ENCODE measurements at places on chromosomes 1 and 21. TPM values are rescaled to one million over a fixed set of nuclear protein-coding genes. Genes with fewer than 3 reads are reported as not detected.

The RAB3GAP2 gene
- 16.7 TPM for polyA plus RNA-seq

- DNase-seq: peak; percentile 51
These were observed at the start of gene BMP8A for GRCh38 chr1:39491146-39491921. Gene BMP8A (plus strand): TSS chr1:39491636. CDS start chr1:39491992, 356 bp downstream.

DNA sequence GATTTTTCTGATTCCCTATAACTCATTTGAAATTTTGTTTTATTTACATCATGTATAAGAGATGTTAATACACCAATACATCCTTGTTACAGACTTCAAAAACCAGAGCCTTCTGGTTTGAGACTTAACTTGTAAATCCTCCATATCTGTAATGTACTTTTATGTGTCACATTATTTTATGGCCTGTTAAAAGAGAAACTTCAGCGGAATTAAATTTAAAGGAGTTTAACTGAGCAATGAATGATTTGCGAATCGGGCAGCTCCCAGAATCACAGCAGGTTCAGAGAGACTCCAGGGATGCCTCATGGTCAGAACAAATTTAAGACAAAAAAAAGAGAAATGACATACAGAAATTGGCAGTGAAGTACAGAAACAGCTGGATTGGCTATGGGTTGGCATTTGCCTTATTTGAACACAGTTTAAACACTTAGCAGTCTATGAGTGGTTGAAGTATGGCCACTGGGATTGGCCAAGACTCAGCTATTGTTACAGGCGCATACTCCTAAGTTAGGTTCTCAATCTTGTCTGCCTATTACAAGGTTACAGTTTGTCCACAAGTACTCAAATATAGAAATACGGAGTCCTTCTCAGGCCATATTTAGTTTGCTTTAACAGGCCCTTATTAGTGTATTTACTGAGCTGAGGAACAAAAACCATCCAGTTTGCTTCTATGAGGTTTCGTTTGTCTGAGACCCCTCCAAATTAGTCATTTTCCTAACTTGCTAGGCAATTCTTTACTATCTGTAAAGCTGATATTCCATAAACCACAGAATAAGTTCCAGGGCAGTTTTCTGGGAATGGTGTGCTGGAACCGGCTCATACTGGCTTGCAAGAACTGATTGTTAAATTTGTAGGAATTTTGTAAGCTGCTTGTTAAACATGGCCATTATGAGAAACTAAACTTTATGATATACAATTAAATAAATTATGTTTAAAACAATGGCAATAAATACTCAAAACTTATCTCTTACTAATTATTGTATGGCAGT lies 56.2 kb upstream of the WDR26 start:
- DNase-seq: no peak

DNA sequence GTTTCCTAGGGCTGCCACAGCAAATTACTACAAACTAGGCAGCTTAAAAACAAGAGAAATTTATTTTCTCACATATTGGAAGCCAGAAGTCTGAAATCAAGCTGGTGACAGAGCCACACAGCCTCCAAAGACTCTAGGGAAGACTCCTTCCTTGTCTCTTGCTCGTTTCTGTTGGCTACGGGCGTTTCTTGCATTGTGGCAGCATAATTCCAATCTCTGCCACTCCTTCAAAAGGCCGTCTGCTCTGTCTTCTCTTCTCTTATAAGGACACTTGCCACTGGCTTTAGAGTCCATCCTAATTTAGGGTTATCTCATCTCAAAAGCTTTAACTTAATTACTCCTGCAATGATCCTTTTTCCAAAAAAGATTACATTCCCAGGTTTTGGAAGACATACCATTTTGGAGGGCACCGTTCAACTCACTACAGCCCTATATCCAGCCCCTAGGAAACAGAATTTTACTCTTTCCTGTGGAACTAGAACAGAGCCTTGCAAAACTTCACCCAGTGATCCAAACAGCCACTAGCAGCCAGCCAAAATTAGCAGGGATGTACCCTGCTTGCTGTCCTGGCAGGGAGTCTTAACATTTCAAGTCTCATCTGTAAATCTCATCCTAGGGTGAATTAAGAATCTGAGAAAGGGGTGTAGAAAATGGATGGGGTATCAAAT lies 9.2 kb downstream of the STYXL2 start:
- no peak for DNase-seq

DNA sequence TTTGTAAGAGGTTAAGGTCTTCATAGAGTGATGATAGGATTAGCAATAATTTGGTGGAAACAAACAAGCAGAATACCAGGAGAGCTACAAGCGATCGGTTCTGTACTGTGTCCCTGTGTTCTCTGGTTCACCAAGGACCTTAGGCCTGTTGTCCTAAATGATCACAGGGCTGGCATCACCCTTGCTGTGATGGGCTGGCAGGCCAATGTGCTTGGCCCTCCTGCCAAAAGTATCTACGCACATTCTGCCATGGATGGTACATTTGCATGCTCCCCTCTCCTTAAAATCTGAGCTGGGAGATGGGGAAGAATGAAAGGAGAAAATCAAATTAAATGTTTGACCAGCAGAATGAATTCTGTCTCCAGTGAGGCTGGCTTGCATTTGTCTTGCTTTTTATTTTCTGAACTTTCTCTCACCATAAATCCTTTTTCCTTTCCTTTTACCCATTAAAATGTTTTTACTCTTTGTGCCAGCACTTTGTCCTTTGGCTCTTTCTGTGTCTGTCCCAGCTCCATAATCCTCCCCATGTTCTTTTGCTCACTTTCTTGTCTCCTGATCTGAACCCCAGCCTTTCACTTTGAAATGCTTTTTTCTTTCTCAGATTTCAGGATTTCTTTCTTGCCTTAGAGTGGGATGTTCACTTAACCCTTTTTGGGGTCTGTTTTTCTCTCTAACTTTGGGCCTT lies 51.7 kb downstream of the PBX1 start:
- DNase-seq: no peak

GRCh38 chr21:18023157-18023556 lies 204.0 kb upstream of the C21orf91 start:
- no peak for DNase-seq

GRCh38 chr1:30449428-30450147 lies 273.8 kb downstream of the MATN1 start:
- no peak for DNase-seq

Measured in mammary epithelial cell (primary cell).